Astrocyte (in vitro differentiated cells and primary cell): ENCODE measurements at places on chromosomes 6 and 20. TPM values are rescaled to one million over a fixed set of nuclear protein-coding genes. Genes with fewer than 3 reads are reported as not detected.

DNA sequence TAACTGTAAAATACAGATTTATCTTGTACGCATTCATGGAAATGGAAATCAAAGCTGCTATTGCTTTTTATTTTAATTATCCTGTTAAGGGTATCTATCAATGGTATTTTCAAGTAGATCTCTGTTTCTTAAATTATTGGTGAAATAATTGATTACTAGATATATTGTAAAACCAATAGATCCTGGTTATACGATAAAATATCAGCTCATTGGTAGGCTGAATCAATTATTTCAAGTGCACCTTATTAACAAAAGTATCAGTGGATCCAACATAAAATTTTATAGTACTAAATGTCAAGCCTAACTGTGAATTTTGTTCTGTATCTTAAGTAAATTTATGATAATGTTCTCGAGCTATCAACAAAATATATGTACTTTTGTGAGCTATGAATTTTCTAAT, 21.8 kb downstream of the PARD6B start:
- no peak for DNase-seq

CCDC28A gene
- 9.3 and 9.5 TPM in 2 replicates for total RNA-seq

MLIP gene
- total RNA-seq: 0.55 TPM in 1 of 2 replicates, not detected in the other

DNA sequence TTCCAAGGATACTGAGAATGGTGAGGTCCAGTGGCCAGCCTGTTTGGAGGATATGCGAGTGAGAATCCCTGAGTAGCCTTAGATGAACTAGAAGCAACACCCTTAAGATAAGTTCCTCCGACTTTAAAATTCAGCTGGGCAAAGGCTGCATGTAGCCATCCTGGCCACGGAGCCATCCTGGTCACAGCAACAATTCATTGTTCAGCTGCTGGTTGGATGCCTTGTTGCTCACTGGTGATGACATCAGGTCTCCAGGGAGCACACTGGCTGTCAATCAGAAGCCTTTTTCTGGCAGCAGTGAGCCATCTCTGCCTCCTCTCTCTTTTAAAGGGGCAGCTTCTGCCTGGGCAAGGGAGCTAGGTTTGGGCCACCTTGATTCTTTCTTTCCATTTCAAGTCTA, 22.4 kb upstream of the RIMS4 start:
- no peak for DNase-seq

DUSP15 gene
- 1.2 and 3.1 TPM in 2 replicates for total RNA-seq
